WERI-Rb-1 (cell line): ENCODE measurements at places on chromosomes 4 and X.

- no peak for DNase-seq
Measured at GRCh38 chrX:108070891-108071290, 20.5 kb downstream of the PSMD10 start.

DNA sequence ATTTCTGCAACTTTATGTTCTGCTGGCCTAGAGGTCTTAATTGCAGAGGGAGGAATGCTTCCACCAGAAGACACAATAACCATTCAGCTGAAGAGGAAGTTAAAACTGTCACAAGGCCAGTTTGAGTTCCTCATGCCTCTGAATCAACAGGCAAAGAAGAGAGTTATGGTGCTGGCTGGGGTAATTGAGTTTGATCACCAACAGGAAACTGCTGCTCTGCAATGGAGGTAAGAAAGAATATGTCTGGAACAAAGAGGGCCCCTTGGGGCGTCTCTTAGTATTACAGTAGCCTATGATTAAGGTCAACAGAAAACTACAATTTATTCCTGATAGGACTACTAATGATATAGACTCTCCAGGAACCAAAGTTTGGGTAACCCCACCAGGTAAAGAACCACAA lies 744.0 kb downstream of the FSTL5 start:
- peak; percentile 34 for DNase-seq

- no peak for DNase-seq
Measured at GRCh38 chr4:56843421-56843899, 22.0 kb upstream of the SPINK2 start.

DNA sequence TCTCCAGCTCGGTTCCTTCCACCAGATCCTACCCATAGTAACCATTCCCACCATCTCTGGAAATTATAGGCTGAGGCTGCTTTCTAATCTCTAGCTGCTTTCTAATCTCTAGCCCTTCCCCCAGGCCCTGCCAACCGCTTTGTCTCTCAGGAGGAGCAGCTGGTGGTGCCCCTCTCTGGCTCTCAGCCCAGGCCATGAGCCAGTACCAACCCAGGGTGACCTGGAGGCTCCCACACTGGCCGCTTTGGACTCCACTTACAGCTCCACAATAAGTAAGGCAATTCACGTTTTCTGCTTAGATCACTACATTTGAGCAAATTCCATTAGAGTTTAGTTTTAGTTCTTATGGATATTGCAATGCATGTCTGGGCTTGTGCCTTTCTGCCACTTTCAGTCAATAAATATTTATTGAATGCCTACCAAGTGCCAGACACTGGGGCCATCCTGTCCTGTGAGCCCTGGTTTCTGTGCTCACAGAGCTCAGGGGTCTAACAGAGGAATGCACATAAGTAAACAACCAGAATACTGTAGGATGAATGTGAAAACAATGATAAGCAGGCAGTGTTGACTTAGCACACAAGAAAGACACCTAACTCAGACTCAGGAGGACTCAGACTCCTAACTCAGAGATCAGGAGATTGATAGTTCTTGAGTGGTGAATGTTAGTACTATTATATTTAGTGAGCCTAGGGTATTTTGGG lies 38.9 kb downstream of the SMC1A start:
- peak; percentile 22 for DNase-seq

DNA sequence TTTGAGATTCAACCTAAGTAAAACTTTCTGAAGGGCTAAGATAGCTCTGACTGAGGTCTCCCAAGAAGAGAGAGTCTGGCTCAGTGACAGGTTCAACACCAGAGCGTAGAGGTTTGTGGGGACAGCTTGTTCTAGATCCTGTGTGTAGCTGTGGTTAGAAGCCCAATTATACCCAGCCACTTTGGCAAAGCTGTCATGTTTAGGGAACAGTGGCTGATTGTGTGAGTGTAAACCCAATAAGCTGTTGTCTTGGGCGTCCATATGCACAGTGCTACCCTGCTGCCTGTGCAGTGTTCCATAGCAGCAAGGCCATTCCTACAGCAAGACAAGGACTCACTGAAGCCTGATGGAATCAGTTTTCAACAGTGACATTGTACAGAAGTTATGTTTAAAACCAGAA lies 11.2 kb upstream of the SCRG1 start:
- no peak for DNase-seq

DNA sequence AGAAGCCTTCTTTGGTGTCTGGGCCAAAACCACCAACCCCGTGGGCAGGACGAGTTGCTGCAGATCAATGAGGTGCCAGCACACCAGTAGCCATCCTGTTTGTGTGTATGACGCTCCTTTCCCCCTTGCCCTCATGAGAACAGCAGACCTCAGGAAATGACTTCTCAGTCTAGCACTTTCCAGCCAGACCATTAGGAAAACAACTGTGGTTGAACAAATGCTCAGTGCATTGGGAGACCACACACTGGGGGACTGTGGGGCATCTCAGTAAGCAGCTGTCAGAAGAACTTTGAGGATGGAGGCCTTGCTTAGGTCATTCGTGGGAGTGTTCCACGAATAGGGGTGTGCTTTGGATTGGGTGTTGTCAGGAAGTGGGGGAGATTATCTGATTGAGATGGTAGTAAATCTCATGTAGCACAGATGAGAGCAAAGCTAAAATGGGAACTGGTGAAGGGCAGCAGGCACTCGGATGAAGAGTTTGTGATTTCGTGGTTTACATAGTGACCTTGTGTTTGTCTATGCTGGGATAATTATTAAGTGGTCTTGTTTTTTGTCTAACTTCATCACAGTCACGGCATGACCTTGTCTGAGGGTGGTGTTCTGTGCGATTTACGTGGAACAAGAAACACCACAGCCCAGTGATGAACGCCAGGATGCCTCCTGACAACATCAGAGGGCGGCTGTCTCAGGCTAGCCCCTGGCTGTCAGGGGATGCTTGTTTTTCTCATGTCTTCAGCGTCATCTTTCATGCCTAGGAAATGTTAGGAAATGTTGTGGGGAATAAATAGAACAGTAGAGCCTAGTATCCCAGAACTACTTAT lies 70.1 kb downstream of the USP46 start:
- no peak for DNase-seq

GRCh38 chr4:115501656-115502055 lies 388.2 kb upstream of the NDST4 start:
- DNase-seq = no peak

DNA sequence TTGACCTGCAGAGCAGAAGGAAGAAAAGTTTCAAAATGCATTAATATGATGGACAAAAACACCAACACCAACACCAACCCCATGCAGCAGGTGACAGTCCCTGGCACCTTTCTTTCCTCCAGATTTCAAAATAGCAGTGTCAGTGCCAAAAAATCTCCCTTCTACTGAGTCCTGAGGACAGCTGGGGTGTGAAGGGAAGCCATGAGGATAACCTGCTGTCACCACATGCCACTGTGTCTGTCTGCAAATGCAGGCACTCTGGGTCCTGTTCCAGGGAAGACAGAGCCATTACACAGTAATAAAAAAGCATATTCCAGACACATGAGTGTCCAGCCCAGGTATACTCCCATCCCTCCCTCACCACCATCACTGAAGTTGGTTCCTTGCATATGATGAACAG lies 187.5 kb downstream of the BMP15 start:
- DNase-seq = no peak

DNA sequence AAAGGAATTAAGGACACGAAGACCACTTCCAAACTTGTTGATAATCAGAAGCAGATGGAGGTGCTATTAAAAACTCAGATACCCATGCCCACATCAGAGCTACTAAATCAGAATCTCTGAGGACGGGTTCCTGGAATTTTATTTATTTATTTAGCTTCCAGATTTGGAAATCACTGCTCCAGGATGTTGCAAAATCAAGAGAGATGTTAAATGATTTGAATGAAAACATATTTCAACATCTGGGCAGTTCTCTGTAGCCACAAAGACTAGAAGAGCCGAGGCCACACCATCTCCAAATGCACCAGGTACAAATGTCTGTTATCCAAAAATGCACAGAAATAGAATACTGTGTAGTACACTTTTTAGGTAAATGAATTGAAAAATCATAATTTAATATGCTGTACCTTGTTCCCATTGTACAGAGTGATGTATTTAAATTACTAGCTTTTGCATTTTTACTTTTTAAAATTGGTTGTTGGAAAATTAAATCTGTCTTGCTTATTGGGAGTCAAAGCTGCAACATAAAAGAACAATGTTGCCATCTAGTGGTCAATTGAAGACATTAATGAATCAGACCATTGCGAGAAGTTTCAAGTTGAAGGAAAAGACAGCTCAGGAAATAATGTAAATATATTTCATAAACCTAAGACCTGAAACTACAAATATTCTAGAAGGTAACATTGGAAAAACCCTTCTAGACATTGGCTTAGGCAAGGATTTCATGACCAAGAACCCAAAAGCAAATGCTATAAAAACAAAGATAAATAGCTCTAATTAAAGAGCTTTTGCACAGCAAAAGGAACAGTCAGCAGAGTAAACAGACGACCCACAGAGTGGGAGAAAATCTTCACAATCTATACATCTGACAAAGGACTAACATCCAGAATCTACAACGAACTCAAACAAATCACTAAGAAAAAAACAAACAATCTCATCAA lies 151.3 kb upstream of the TTC29 start:
- DNase-seq = no peak

- no peak for DNase-seq
Measured at GRCh38 chr4:29805916-29806480, 914.2 kb upstream of the PCDH7 start.

GRCh38 chr4:103429283-103429682 lies 231.1 kb upstream of the CENPE start:
- DNase-seq = no peak

DNA sequence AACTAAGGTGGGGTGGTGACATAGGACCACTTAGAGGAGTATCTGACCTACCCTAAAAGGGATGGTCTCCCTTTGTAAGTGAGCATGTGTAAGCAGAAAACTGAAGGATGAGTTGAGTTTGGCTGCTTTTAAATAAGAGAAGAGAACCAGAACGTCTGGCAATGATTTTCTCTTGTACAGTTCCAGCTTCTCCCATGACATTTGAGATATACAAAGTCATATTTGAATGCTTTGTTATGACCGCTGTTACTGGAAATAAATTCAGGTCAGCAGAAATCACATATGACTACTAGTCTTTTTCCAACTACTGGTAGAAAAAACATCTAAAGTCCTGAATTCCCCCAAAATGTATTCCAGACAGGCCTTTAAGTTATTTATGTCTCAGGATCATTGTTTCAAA lies 313.3 kb upstream of the BMP3 start:
- no peak for DNase-seq

- no peak for DNase-seq
Measured at GRCh38 chr4:75989846-75990528, 758 bp downstream of the SDAD1 start.

DNA sequence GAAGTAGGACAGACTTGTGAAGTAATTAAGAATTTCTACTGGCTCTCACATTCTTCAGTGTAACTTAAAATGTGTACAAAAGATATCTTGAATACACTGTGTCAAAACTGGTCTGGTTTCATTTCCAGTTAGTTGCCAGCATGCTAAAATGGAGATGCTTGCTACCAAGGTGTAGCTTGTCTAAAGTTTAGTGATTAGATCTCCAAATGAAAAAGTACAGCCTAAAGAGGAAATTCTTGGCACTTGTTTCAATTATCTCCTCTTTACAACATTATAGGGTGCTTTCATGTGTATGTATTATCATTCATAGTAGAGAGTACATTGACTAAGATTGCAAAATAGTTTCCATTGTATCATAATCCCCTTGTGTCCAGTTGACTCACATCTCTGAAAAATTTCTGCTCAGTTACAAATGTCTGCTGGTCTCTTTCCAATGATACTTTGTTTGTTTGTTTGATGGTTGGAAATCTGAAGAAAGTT lies 97.3 kb upstream of the SPRY1 start:
- DNase-seq = no peak

DNA sequence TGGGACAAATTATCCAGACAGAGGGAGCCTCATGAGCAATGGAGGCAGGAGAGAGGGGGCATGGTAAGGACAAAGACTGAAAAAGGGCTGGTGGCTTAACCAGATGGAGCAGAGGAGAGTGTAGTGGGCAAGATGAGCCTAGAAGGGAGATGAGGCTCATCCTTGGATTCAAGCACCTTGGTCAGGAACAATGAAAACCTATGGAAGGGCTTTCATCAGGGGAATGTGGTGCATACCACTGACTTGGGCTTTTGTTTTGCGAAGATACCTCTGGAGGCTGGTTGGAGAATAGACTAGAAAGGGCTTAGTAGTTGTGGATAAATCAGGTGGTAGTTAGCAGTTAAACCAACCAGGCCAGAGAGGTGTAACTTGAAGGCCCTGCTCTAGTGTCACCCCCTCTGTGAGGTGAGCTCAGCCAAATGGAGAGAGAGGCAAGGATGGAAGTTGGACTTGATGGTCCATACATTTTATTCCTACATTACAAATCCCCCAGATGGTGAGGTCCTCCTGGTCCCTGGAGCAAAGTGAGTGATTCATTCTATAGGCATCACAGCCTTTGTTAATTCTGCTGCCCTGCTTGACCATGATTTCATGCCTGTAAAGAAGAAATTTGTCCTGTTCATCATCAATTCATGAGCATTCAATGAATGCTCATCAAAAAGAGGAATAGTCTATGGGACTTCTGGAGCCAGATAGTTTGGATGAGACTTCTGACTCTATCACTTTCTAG lies 264.8 kb upstream of the IGFBP7 start:
- DNase-seq = no peak

DNA sequence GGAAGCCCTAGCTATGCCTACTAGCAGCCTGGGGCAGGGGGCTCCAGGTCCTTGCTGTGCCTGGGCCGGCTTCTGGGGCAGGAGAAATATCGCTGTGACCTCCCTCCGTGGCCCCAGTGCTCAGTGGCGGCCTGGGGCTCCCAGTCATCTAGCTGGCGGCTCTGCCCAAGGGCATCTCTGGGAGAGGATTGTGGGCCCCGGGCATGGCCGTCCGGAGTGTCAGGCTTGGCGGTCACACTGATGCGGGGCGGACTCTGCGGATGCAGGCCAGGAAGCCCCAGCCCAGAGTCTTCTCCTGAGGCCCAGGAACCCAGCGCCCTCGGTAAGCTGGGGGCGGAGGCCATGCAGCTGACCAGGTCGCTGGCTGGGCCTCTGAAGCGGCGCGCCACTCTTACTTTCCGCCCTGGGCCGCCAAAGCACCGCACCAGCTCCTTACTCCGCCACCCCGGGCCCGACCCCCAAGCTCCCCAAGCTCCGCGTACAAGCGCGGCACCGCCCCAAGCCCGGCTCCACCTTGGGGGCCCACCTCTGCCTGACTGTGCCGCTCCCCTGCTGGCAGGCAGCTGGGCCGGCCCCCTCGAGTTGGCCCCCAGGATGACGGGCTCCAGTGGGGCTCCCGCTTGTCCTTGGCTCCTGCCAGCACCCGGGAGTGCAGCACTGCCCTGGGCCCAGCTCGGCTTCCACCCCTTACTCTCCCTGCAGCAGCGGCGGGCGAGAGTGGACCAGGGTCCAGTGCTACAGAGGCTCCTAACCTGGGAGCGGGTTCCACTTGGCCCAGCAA lies 720.0 kb downstream of the PCDH18 start:
- DNase-seq = no peak

DNA sequence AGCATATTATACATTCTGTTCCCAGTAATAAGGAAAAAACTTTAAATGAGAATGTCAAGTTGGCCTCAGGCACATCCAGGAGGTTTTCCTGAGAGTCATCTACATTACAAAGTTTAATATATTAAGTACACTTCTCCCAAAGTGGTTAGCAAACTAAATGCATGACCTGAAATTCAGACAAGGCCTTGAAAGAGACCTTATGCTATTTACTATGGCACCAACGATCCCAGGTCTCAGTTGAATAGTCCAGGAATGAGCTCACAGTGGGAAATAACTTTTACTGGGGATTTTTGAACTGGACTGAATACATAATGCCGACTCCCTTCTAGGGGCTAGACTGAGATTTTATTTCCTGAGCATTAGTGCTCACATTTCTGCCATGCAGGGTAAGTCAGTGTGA lies 1577.5 kb upstream of the PCDH7 start:
- DNase-seq = no peak
